ENCODE measurements at places on chromosomes 3 and 15.

GRCh38 chr3:100988080-100988479, 5.1 kb downstream of the ABI3BP start:
- DNase-seq: no peak

DNA sequence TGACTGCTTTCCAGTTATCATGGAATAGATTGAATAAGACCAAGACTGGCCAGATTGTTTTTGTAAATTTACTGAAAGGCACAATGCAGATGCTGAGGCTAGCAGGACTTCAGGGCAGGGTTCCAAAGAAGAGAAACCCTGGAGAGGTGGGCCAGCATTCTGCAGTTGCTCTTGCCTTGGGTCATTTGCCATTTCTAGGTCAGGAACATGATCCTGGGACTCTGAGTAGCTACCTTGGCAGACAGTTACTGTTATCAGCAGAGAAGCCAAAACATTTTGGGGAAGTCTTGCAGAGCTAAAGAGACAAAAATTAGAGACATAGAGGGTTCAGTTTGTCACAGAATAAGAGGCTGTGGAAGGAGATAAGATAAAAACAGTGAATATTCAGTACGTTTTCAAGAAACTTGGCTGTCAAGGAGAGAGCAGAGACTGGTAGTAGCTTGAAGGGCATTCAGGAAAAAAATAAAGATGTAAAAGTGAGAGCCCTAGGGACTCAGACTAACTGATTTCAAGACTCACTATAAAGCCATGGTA, 46.8 kb upstream of the MYRIP start:
- no peak for DNase-seq

DNA sequence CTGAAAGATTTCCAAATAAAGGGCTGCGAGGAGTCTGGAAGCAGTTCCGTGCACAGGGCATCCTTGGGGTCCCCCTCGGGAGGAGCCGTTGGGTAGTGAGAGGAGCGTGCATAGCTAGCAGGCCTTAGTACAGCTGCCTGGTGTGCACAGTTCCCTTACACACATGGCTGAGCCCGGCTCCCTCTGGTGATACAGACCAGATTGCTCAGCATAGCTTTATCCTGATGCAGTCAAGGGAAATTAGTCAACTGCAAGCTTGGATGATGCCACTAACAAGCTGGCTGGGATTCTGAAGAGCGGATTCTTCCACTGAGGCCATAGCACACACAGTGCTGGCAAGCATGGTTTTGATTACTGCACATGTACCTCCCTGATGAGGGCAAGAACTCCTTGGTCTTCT, 349.4 kb downstream of the LRTM1 start:
- DNase-seq: no peak

DNA sequence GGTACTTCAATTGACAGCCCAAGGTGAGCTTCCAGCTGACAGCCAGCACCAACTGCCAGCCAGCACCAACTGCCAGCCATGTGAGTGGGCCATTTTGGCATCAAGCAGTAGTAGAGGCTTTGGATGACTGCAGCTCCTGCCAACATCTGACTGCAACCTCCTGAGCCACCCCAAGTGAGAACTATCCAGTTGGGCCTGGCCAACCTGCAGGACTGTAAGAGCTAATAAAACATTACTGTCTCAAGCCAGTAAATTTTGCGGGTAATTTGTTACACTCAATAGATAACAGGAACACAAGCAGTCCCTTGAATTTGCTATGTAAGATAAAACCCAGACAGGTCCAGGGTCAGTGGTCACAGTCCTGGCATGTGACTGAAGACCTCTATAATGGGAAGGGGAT, 29.7 kb downstream of the EPHB1 start:
- DNase-seq: no peak

DNA sequence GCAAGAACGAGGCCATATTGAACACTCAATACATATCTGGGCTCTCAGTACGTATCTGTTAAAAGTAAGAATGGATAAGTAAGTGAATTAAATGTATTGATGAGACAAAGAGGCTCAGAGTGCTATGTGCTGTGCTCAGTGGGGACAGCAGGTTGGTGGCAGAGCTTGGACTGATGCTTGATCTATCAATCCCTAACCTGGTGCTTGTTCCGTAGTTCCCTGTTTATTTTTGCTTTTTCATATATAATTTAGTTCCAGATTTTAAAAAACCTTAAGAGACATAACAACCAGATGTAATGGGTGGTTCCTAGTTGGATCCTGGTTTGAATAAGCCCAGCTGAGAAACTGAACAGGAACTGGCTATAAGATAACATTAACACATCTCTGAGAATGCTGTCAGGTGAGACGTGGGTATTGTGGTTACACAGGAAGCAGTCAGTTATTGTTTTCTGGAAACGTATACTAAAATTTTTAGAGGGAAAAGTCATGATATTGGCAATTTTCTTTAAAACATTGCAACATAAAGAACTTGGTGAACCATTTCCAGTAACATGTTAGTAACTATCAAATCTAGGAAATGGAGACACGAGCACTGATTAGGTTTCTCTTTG, 120.5 kb downstream of the FOXB1 start:
- DNase-seq: no peak

DNA sequence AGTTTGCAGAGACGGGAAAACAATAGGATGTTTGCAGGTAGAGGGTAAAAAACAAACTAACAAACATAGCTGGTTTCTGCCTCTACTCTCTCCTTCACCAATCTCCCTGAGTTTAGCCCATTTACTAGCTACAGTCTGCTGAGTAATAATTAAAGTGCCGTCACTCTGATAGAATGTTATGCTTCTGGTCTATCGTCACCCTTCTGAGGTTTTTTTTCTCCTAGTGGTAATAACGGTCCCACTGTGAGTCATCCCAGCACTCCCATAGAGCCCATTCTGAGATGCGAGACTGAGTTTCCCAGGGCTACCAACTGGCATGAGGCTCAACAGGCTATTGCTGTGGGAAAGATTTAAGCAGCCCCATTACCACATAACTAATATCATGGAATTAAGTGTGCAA, 56.4 kb downstream of the PLAAT1 start:
- DNase-seq: no peak

GRCh38 chr3:194632809-194633348, 340 bp downstream of the TMEM44 start:
- no peak for DNase-seq

DNA sequence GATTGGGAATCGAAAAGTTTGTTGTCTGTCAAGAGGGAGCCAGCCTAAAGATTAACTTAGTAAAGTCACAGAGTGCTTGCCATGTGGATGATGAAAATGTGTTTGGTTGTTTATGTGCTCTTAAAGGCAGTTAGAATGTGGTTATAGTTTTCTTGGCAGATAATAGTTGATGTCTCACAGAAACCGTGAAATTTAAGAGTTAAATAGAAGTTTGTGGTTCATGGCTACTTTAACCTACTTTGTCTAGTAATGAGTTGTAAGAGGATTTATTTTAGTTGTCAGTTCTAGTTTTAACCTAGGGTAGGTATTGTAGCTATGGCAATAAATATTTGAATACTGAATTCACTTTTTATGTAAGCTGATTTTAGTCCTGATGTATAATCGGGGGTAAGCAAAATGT, 36.4 kb upstream of the EIF3J start:
- no peak for DNase-seq

GRCh38 chr15:43492266-43492665, 690 bp downstream of the TP53BP1 start:
- no peak for DNase-seq

- no peak for DNase-seq
Measured at GRCh38 chr3:128369121-128369703, 97.5 kb downstream of the DNAJB8 start.

DNA sequence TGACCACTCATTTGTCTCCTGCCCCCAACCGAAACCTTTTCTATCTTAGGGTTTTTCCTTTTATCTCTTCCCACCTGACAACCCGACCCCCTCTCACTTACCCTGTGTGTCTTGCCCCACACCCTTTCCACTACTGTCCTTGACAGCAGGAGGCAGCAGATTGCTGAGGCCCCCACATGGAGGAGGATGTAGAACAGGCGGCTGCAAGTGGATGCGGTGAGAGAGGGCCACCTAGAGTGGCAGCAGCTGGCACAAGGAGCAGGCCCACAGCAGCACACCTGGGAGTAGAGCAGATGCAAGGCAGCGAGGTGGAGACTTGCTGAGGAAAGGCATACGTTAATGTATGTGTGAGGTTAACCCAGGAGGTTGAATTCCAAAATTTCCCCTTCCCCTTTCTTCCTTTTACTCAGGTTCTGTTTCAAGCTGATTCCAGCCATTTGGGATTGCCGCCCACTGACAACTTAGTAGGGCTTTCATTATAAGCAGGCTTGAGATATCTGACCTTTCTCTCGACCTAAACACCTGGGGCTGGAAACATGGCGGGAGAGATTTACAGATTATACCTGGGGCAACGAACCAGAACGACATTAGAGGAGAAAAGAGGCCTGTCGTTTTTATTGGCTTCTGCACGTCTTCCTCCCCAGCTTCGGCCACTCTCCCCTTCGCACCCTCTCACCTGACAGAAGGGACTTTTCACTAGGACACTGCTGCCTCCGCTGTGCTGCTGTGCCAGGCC, 643 bp downstream of the SERINC4 start:
- peak; percentile 77 for DNase-seq

GRCh38 chr15:99396375-99396774, 145.1 kb downstream of the LRRC28 start:
- DNase-seq: no peak

All from SHP77 treated with DMSO at 0.1 percent for 48 hours (cell line).